ENCODE measurements at places on chromosomes 7 and 10.

GRCh38 chr7:112159351-112159750 is 46.8 kb downstream of the DOCK4 start:
- no peak for DNase-seq

DNA sequence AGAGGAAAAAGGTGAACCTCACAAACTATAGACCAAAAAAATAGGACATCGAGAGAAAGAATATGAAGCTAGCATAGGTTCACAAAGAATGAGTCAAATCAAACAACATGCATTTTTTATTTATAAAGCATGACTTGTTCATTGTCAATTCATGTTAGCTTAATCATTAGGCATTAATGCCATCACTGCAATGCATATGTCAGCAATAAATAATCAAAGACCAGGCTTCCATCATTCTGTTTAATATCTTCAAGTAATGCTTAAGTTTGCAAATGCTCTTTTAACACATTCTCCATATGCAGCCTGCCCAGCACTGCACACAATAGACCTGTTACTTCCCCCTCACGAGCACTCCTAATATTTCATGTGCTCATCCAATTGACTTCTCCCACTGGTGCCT is 8.9 kb upstream of the MAGI2 start:
- DNase-seq = no peak

- no peak for DNase-seq
These were observed 38.0 kb downstream of the UNC5B start for GRCh38 chr10:71250405-71250804.

DNA sequence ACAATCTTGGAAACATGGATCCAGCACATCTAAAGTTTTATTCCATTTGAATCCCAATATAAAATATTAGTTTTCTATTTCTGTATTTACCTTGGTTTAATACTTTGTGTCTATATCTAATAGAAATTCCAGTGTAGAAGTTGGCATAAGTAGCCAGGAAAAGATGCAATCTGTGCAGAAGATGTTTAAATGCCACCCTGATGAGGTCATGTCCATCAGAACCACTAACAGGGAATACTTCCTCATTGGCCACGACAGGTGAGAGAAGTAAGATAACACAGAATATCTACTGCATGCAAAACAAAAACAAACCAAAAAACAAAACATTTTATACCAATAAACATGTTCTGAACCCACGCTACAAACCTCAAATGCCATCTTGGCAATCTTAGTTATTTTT is 15.7 kb downstream of the PLEKHS1 start:
- no peak for DNase-seq

Measured in cerebellum (tissue), 4 donors.